Type B pancreatic cell (in vitro differentiated cells): ENCODE measurements at places on chromosomes 4 and X. TPM values are rescaled to one million over a fixed set of nuclear protein-coding genes. Genes with fewer than 3 reads are reported as not detected.
A peak's percentile ranks its signal among the peaks of the same experiment; 100 is the strongest.

The TRIM61 gene
- total RNA-seq, result 2.1 and 2.6 TPM in 2 replicates

GRCh38 chrX:101383679-101384205, 2.2 kb downstream of the BTK start:
- DNase-seq, result no peak

GRCh38 chrX:136063340-136064079, 78.3 kb downstream of the SLC9A6 start:
- no peak for DNase-seq

DNA sequence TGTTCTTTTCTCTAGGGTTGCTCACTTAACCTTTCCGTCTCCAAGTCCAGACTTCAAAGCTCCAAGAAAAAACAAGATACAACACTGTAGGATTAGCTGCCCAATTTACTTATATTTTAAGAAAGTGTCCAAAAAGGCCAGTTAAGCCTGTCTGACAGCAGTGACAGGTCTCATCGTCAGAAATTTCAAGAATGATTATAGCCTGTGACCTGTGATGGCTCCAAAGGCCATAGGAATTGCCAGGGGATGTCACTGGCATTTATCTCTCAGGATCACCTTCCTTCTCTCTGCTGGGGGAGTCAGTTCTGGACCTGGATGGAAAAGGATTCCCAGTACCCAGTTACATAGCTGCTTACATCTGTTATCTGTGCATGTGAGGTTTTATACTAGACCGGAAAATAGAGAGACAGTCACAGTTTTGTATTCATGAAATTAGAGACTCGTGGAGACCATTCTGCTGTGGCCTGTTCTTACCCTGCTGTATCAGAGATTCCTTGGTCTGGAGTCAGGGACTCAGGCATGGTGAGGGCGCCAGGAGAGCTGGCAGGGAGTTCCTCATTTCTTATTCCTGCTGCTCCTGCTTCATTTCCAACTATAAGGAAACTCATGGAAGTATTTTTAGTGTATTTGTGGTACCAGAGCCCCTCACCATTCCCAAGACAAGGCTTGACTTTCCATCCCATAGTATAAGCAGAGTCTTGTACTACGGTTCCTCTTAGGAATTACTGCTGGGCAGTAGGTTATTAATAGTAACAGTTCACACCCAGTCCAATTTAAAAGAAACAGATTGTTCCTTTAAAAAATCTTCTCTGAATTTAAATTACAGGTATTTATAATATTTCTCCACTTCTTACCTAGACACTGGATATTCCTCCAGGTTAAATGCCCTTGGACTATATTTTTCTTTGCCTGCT, 220.8 kb downstream of the SHROOM3 start:
- no peak for DNase-seq

DNA sequence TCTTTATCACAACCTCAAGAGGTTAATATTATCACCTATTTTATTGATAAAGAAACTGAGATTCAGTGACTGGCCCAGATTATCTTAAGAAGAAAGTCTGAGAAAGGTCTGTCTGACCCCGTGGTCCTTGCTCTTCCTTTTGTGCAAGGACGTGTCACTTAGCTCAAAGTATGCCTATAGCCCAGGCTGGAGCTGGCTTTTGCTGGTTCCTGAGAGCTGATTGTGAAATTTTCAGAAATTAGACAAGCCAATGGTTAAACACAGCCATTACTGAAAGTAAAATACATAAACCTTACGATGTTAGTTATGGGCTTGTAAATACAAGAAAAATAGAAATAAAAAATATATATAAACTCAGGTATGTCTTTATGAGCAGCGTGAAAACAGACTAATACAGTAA, 70.1 kb downstream of the CHRNA9 start:
- no peak for DNase-seq

- no peak for DNase-seq
These were observed 22.1 kb upstream of the SCD5 start for GRCh38 chr4:82820689-82821088.

The ADH6 gene
- total RNA-seq, result 5.2 and 9.8 TPM in 2 replicates

The ADGRG4 gene
- total RNA-seq, result 1.2 and 11.8 TPM in 2 replicates

The KLHL4 gene
- total RNA-seq, result 4.5 and 11.1 TPM in 2 replicates

GRCh38 chr4:85478576-85478975, 3.6 kb downstream of the ARHGAP24 start:
- DNase-seq, result no peak

GRCh38 chr4:85228264-85228663, 246.7 kb upstream of the ARHGAP24 start:
- DNase-seq, result no peak

DNA sequence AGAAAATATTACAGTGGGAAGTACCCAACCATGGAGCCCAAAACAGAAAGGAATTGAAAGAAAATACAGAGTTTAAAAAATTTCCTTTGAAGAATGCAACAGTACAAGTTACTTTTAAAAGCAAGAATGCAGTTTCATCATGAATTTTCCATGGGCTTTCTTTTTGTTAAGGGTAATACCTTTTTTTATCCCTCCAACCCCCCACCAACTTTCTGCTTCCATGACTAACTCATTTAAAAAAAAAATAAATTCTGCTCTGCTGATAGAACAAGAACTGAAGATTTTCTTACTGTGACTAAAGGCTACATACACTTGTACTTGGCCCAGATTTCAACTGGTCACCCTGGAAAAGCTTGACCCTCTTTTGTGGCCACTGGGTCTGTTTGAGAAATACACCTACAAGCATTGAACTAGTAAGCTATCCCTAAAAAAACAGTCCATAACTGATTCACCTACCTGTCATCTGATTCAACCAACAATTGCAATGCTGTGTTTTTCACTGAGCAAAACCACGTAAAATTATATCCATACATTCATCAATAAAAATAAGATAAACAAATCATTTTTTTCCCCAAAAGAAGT, 214.2 kb downstream of the NSUN7 start:
- DNase-seq, result no peak

GRCh38 chrX:4754878-4755604, 1041.6 kb upstream of the PRKX start:
- no peak for DNase-seq

- no peak for DNase-seq
These were observed 5.8 kb downstream of the UGT2B4 start for GRCh38 chr4:69489856-69490255.

DNA sequence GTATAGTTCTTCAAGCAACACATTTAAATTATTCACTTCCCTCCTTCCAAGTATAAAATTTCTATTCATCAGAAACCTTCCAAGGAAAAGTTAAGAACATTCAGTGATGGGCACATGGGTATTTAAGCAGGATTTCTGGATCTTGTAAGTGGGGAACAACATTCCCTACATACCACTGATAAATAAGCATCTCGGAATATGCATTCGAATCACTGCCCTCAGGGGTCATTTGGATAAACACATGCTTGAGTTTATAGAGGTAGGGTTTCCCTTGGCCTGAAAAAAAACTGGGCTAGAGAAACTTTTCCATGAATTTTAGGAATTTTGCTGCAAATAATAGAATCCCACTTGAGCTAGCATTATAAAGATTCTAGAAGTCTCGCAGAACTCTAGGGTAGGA, 143.9 kb downstream of the SOX3 start:
- DNase-seq, result no peak

The FGFBP1 gene
- 21.7 and 22.1 TPM in 2 replicates for total RNA-seq

The TENM3 gene
- 49.3 and 73.5 TPM in 2 replicates for total RNA-seq

- no peak for DNase-seq
These were observed 566.3 kb downstream of the IL15 start for GRCh38 chr4:142202404-142203332.

The TAF9B gene
- 11.6 and 25.1 TPM in 2 replicates for total RNA-seq

DNA sequence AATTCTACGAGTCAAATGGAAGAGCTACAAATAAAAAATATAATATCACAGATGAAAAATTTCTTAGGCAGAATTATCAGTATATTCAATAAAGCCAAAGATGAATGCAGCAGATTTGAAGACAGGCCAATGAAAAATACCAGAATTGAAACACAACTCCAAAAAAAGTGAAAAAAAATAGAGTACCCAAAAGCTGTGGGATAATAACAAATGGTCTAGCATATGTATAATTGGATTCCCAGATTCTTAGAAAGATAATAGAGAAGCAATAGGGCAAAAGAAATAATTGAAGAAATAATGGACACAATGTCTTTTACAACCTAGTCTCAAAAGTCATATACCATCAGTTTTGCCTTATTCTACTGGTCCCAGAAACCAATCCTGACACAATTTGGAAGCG, 4.4 kb downstream of the ANAPC10 start:
- no peak for DNase-seq

DNA sequence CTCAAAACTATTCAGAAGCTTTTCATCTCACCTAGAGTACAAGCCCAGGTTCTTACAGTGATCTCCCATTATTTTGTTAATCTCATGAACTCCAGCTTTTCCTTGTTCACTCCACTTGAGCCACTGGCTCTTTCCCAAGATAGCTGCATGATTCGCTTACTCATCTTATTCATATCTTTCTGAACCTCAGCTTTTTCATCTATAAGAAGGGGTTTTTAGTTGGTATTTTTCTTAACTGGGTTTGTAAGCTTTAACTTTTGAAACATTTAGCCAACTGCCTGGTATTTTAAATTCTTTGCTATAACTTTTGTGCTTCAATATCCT, 24.0 kb downstream of the GIMD1 start:
- no peak for DNase-seq

- DNase-seq, result no peak
These were observed 177.4 kb upstream of the PPP1R2C start for GRCh38 chrX:42955349-42955748.

- no peak for DNase-seq
These were observed 12.2 kb downstream of the ITIH6 start for GRCh38 chrX:54785901-54786300.

- no peak for DNase-seq
These were observed 364.9 kb downstream of the UNC5C start for GRCh38 chr4:95183656-95184408.

DNA sequence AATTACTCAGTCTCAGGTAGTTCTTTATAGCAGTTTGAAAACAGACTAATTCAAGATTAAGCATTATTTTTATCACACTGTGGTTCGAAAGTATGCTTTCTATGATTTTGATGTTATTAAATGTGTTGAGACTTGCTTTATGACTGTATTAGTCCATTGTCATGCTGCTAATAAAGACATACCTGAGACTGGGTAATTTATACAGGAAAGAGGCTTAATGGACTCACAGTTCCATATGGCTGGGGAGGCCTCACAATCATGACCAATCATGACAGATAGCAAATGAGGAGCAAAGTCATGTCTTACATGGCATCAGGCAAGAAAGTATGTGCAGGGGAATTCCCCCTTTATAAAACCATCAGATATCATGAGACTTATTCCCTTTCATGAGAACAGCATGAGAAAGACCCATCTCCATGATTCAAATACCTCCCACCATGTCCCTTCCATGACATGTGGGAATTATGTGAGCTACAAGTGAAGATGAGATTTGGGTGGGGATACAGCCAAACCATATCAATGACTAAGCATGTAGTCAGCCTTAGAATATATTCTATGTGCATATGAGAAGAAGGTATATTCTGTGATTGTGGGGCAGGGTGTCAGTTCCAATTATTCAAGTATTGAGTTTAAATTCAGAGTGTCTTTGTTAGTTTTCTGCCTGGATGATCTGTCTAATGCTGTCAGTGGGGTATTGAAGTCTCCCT, 44.6 kb upstream of the UGT2A1 start:
- no peak for DNase-seq

The FAM149A gene
- total RNA-seq, result 9.3 and 9.9 TPM in 2 replicates

DNA sequence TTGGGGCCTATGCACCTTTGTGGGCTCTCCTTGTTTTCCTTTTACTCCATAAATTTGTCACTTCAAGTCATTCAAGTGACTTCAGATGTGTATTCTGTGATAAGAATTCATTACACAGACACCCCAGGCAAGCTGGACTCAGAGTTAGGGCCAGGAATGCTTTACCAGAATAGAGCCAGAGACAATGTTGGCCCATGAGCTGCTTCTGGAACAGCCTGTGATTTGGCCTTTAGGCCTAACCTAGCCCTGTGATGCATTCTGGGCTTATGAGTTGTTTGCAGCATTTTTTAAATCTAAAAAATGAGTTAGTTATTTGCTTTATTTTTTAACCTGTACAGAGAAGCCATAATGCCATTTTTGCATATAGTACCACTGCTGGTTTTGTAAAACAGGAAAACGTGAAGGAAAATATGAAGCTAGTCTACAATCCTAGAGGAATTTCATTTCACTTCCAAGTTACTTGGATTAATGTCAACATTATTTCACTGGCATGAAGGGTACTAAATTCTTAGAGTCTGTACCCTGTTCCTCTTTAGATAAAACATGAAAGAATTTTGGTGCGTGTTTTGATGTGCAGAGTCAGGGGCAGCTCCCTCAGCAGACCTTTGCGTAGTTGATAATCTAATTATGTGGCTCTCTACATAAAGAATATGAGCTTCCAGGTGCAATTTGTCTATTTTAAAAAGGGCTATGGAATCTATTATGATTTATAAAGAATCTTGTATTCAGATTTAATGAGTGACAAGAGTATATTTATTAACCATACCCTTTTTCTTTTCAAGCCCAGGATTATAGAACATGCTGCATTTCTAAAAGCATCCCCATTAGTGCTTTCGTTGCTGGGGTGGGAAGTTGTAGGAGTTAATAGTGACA, 84.7 kb downstream of the ARHGAP10 start:
- DNase-seq, result no peak

The NUP62CL gene
- total RNA-seq, result 3.0 and 4.2 TPM in 2 replicates

DNA sequence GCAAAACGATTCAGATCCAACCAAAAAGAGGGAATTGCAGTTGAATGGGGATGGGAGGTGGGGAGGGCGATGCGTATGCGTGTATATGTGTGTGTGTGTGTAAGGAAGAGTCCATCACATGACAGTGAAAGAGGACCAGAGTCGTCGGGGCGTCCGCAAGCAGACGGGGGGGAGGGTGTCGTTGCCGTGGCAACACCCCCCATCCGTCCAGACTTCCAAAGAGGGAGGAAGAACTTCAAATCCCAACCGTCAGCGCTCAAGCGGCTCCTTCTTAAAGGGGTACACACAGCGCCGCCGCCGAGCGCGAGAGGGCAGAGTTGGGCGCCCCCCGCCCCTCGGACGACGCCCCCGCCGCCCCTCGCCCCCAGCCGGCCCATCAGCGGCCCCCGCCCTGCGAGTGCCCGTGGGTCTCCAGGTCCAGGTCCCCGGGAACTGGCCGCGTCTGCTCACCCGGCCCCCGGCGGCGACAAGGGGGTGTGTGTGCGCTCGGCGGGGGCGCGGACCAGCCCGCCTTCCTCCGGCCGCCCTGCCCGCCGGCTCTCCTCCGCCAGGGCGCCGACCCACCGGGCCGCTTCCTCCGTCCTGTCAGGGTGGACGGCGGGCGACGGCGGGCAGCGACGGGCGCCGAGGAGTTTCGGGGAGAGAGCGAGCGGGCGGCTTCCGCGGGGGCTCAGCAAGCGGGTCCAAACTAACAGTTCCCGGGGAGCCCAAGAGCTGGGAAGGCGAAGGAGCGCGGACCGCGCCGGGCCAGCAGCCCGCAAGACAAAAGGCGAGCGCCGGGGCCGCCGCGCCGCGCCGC, 685 bp downstream of the LCORL start:
- DNase-seq, result peak; percentile 74

DNA sequence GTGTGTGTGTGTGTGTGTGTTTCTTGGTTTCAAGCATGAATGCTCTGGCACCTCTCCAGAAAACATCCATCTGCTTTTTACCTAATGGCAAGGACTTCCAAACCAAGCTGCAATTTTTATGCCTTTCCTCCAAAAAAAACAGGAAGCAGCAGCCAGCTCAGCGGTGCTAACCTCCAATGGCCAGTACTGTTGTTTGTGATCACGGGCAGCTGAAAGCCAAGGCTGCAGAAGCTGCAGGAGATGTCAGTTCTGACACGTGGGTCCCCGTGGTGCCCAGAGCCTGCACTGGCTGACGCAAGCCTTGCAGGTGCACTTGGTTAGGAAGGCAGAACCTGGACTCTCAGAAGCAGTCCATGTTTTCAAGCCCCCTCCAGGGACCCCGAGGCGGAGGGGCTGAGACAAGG, 313.6 kb upstream of the DDX53 start:
- DNase-seq, result no peak

The IL9R gene
- 0.14 TPM in 1 of 2 replicates, not detected in the other for total RNA-seq

- DNase-seq, result no peak
These were observed 133.7 kb upstream of the CXCL13 start for GRCh38 chr4:77471821-77472495.
